NCI-H2081 (cell line): ENCODE measurements at places on chromosomes 2 and 18.
A peak's percentile ranks its signal among the peaks of the same experiment; 100 is the strongest.

- DNase-seq: no peak
Measured at GRCh38 chr2:27185331-27186026, 26.4 kb upstream of the ATRAID start.

GRCh38 chr2:14633061-14633460 is 544 bp downstream of the LRATD1 start:
- peak; percentile 6 for DNase-seq

DNA sequence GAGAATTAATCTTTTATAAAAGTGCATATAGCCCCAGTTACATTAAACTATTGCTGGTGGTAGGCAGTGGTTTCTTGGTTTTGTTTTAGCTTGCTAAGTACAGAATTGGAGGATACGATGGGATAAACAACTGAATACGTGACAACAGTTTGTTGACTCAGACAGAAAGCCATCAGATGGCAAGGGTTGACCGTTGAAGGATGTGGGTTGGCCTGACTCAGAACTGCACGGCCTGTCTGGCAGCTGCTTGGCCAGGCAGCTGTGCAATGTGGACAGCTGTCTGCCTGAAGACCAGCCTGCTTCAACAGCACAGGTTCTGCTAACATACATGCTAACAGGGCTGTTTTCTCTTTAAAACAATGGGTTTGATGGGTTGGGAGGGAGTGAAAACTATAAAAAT is 46.6 kb downstream of the PRKRA start:
- DNase-seq: no peak

DNA sequence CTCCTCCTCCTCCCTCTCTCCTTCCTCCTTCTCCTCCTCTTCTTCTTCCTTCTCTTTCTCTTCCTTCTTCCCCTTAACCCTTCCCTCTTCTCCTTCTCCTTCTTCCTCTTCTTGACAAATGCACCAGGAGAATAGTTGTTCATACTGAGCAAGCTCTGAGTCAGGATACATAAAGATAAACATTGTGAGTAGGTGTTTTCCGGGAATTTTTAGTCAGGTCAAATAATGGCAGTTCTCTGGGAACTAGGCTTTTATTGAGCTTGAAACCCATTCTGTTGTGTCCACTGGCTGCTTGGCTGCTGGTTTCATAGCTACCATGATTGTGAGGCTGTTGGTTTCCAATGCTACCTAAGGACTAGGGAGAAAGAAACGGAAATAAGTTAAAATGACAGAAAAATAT is 1144.7 kb upstream of the DDX18 start:
- no peak for DNase-seq

GRCh38 chr2:47486841-47487497 is 84.0 kb downstream of the MSH2 start:
- DNase-seq: no peak

DNA sequence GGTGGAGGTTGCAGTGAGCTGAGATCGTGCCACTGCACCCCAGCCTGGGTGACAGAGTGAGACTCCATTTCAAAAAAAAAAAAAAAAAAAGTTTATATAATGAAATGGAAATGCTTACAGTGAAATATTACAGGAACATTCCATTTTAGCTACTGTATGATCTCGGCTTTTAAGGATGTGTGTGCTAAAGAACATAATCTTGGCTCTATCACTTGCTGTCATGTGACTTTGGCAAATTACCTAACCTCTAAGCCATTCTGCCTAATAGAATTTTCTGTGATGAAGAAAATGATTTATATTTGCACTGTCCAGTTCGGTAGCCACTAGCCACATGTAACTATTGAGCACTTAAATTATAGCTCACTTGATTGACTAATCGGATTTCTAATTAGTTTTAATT is 36.3 kb downstream of the SMAD4 start:
- no peak for DNase-seq

DNA sequence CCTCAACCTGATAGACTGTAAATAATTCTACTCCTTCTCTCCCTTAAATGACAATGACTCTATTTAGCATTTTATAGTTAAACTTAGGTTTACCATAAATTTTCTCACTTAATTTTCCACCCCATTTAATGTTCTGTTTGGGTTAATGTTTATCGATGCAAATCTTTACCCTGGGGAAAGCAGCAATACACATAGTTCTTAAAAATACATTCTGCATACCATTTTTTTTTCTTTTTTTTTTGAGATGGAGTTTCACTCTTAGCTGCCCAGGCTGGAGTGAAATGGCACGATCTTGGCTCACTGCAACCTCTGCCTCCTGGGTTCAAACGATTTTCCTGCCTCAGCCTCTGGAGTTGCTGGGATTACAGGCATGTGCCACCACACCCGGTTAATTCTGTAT is 14.0 kb downstream of the STAM2 start:
- no peak for DNase-seq
